ENCODE measurements at places on chromosomes 1 and 21.

DNA sequence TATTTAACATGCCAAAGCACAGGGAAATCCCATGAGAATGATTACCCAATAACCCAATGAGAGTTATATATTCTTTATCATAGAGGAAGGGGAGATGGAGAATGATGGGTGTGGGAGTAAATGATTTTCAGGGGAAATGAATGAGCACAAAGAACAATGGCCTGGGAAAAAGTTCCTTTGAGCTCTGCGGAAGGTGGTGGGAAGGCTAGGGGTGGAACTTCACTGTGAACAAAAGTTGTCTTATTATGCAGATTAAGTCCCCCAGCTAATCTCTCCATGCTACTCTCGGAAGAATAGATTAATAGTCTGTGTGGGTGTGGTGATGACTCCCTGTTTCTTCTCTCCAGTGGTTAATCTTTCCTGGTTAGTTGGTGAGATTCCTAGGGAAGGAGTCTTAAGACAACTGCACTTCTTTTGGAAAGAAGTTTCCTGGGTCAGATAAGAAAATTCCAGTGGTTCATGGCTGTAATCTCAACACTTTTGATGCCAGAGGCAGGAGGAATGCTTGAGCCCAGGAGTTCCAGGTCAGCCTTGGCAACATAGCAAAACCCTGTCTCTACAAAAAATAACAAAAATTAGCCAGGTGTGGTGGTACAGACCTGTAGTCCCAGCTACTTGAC, 71.6 kb downstream of the DNTTIP2 start:
- no peak for DNase-seq

DNA sequence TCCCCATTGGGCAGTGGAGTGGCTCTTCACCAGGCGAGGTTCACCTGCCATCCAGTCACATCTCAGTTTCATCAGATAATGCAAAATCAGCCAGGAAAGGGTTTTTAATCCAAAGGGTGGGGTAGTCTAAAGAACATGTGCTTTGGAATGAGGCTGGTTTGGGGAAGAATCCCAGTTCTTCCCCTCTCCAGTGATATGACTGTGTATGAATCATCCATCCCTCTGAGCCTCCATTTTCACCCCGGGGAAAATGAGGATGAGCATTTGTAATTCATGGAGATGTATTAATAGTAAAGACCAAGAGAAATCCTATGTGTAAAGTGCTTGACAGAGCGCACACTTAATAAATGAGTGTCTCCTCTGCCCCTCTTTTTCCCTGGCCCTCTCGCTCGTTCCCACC, 215.1 kb upstream of the FGGY start:
- no peak for DNase-seq

- DNase-seq: no peak
Measured at GRCh38 chr1:46444466-46444865, 45.2 kb upstream of the DMBX1 start.

GRCh38 chr1:33323663-33324477, 3.0 kb upstream of the A3GALT2 start:
- no peak for DNase-seq

DNA sequence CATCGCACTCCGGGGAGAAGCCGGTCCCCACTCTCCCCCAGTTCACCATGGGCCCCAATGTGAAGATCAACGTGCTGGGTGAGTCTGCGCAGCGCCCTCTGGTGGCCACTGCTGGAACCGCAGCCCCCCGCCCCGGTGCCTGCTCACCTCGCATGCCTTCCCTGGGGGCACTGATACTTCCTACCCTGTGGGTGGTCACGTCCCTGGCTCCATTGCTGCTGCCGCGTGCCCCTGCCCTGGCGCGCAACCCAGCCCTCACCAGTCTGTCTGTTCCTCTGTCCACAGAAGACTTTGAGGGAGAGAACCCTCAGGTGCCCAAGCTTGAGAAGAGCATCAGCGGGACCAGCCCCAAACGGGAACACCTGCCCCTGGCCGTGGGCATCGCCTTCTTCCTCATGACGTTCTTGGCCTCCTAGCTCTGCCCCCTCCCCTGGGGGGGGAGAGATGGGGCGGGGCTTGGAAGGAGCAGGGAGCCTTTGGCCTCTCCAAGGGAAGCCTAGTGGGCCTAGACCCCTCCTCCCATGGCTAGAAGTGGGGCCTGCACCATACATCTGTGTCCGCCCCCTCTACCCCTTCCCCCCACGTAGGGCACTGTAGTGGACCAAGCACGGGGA, 7.6 kb downstream of the EFNA3 start:
- peak; percentile 63 for DNase-seq

GRCh38 chr1:182035097-182035770, 26.3 kb downstream of the ZNF648 start:
- DNase-seq: peak; percentile 18

GRCh38 chr1:109258481-109259466, 9.4 kb downstream of the CELSR2 start:
- DNase-seq: no peak

- DNase-seq: no peak
Measured at GRCh38 chr1:70737125-70737524, 310.5 kb downstream of the PTGER3 start.

DNA sequence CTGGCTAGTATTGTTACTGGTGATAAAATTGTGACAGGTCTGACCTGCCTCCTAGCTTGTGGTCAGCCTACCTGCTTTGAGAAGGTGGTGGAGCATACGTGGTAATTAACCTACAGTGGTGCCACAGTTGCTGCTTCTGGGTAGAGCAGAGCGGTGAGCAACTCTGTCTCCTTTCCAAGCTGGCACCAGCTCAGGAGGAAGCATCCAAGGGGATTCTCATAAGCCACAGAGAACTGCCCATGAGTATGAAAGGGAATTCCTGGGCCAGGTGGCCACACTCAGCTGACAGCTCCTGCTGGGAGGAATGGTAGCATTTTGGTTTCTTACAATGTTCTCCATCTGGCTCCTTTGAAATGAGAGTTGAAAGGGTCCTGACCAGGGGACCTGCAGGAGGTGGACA, 39.4 kb downstream of the ATP2B4 start:
- no peak for DNase-seq

DNA sequence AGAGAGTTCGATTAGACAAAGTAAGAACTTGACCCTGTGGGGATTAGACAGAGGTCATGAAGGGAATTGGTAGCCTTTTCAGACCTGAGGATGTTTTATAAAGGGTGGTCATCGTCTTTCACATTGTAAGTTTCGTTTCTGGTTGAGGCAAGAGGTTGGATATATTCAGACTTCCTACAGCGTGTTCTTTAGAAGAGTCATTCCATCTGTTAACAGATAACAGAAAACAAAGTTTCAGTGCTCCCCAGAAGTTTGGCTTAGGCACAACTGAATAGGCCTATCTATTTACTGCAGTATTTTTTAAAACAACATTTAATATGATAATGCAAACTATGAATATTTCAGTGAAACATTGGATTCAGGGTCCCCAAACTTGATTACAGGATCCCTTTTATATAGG, 17.1 kb upstream of the IVNS1ABP start:
- no peak for DNase-seq

DNA sequence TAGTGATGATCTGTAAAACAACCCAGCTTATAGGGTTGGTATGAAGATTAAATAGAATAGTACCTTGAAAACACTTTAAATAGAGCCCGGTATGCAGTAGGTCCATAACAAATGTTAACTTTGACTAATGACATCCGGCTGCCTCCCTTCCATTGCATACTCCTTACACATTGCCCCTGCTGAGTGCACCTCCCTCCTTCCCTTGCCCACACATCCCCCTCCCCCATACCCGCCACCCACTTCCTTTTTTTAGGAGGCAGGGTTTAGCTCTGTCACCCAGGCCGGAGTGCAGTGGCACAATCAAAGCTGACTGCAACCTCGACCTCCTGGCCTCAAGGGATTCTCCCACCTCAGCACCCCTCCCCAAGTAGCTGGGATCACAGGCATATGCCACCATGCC, 24.4 kb upstream of the ZC3H12A start:
- peak; percentile 80 for DNase-seq

DNA sequence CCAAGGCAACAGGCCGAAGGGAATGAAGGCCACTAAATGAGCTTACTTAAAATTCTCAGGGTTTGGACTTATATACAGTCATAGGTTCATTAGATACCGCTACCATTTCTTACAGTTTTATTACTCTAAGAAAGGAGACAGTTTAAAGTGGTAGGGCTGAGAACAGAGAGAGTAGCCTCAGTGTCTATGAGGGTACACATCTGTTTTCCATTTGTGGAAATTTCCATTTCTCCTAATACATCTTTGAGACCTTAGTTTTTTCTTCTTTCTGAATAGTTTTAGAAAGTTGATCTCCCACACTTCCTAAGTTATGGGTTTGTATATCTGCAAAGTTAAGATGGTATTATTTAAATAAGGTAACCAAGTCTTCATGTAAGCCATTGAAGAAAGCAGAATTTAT, 1279.1 kb downstream of the NCAM2 start:
- no peak for DNase-seq

- no peak for DNase-seq
Measured at GRCh38 chr1:208535511-208535910, 291.3 kb upstream of the PLXNA2 start.

DNA sequence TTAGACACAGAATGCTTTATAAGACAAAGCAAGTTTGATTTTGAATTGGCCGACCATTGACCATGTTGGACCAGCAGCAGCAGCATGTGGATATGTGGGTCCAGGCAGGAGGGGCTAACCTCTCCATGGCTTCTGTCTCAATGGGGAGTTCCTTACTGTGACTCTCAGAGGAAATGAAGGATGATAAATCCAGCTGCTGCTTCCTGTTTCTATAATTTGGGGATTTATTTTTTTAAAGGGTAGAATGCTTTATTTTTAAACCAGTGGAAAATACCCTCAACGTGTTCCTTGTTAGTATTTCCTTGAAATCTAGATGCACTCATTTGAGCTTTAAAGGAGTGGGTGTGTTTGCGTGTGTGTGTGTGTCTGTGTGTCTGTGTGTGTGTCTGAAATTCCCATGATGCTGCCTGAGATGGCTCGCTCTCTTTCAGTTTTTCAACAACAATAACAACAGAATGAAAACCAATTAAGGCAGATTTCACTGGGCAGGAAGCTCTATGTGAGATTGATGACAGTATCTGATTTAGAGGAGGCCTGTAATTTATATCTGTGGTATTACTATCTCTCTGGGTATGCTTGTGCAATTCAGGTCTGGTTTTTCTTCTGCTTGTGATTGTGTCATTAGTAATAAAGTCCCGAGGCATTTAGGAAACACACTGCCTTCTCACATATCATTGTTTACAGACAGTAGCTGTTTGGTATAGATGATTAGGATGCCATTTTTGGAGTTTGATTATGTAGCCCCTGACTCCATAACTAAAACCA, 86.1 kb upstream of the ZNF326 start:
- peak; percentile 61 for DNase-seq

DNA sequence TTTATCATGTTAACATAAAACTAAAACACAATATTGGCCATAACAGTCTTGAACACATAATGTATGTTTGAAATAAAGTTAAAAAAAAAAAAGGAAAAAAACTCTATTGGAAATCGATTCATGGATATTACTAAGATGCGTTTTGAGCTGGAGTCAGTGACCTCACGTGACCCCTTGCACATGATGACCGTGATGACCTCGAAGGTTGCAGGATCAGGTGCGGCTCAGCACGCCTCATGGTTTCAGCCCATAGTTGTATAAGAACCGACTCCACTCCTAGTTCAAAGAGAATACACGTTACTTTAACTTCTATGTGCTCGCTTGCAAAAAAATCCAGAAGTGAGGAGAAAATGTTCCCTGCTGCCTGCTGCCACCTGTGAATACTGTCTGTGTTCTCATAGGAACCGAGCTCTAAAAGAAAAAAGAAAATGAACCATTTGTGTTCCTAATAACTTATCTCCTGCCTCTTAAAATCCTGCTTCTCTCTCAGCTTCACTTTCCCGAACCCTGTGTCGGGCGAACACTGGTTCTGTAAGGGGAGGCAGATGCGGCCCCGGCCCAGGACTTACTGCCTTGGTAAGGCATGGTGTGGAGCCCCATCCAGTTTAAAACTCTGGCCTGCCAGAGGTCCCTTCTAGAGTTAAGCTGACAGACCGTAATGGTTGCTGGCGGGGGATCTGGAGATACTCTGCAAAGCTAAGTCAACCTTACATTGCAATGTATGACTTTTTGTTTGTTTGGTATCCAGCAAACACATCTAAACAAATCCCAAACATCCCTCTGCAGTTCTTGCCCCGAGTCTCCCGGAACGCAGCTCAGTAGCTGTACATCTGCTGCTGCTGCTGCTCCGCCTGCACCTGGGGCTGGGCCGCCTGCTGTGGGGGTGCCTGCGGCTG, 33.8 kb upstream of the RIPK4 start:
- DNase-seq: no peak

DNA sequence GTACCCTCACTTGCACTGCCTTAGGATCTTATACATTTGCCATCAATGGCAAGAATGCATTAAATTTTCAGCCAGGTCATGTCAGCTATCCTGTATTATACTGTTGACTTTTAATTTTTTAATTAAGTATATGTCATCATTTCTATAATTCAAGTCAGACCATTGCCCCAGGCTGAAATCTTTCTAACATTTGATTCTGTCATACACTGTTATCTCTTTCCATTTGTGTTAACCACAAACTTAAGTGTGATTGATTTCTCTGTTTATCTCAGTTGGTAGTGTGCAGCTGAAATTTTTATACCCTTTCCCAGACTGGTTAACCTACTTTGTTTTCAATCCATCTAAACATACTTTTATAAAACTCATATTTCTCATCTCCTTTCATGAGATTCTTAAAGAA, 153.3 kb downstream of the ZP4 start:
- no peak for DNase-seq

- DNase-seq: peak; percentile 62
Measured at GRCh38 chr1:25080294-25081209, 150.5 kb upstream of the RUNX3 start.

DNA sequence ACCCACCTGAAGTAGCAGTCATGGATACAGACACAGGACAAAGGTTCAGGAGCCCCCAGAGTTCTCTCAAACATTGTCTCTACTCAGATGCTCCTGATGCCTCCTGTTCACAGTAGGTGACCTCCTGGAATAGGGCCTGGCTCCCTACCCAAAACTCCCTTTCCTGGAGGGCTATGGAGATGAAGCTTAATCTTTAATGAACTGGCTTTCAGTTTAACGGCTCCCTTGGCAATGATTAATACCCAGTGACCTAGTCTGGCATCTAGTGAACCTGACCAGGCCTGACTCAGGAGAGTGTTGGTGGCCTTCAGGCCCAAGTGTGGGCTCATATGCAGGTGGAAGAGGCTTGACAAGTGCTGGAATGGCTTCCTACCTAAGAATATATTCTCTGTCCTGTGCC, 65.2 kb upstream of the TRABD2B start:
- no peak for DNase-seq

GRCh38 chr1:199089393-199090122, 450.7 kb downstream of the PTPRC start:
- DNase-seq: peak; percentile 70

DNA sequence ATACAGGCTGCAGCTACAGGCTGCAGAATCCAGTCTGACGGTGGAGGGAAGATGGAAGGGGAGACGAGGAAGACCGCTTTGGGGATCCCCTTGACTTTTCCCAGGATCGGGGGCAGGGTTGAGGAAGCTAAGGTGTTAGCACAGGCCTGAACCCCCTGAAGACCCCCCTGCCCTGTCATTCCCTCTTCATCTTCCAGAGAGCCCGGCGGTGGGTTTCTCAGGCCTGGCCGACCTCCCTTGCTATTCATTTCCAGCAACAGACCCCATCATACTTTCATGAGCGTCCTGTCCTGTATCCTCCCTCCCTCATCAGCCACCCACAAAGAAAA, 112.0 kb downstream of the PGBD5 start:
- DNase-seq: no peak

- peak; percentile 26 for DNase-seq
Measured at GRCh38 chr1:54199151-54199764, 572 bp downstream of the CYB5RL start.

Data from suppressor macrophage (primary cell).